ENCODE measurements at places on chromosomes 2 and 18.
A peak's percentile ranks its signal among the peaks of the same experiment; 100 is the strongest.

DNA sequence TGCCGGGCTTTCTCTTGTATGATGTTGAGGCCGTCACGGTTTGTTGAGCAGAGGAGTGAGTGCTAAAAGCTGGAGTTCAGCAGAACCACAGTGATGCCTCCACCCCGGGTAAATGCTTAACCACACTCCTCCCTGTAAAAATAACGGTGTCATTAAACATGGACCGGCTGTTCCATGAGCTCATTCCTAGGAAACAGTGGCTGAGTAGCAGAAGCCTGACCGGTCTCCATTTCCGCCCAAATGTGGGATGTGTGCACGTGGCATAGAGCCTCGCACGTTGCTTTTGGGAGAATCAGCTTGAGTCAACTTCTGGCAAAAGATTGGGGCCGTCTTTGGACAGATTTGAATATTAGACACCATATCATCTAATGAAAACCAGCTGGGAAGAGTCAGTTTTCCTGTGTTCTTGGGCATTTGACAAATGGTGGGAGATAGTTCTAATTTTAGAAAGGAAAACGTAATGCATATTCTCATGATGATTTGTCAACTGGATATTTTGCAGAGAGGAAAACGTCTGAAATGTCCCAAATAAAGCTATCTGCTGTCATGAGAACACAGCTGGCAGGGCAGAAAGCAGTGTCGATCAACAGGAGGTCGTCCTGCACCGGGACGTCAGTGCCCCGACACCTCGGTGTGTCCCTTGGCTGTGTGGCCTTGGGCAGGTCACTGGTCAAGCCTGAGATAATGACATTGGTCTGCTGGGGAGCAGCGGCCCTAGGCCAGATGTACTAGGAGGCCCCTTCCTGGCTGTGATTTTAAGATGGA is 42.4 kb downstream of the LRRFIP1 start:
- DNase-seq = peak; percentile 100

DNA sequence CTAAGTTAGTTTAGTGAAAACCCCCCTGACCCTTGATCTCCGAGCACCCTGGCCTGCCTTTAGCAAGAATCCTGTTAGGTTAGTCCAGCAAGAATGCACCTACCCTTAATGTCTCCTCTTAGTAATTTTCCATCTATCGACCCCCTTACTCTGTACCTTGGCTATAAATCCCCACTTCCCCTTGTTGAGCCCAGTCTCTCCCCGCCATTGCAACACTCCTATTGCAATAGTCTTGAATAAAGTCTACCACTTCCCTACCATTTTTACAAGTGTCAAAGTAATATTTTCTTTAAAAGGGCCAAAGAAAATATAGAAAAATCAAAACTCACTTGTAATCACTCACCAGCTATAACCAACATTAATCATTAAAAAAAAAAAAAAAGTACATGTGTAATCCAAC is 4.2 kb upstream of the ZBTB7C start:
- no peak for DNase-seq

DNA sequence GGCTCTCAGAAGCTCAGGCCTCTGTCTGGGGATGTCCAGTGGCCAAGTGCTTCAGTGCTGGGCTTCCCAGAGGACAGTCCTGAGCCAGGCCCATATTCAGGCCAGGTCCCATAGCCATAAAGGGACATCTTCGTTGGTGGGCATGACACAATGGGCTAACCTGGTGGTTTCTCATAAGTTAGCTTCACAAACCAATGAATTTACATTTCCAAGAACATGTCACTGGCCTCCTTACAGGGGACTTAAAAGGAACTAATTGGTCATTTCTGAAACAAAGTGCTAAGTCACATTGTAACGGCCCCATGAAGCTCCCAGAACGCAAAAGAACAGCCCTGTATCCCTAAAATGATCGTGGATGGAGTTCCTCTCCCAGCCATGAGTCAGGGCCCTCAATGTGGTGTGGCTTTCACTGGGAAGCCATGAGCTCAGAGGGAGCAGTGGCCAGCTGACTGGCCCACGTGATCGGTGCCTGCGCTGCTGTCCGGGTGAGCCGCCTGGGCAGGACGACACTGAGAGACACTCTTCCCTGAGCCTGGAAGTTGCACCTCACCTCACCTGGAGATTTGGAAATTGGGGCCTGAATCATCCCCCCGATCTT is 163.7 kb upstream of the APCDD1 start:
- no peak for DNase-seq

GRCh38 chr2:231270221-231271114 is 72.0 kb downstream of the ARMC9 start:
- no peak for DNase-seq

DNA sequence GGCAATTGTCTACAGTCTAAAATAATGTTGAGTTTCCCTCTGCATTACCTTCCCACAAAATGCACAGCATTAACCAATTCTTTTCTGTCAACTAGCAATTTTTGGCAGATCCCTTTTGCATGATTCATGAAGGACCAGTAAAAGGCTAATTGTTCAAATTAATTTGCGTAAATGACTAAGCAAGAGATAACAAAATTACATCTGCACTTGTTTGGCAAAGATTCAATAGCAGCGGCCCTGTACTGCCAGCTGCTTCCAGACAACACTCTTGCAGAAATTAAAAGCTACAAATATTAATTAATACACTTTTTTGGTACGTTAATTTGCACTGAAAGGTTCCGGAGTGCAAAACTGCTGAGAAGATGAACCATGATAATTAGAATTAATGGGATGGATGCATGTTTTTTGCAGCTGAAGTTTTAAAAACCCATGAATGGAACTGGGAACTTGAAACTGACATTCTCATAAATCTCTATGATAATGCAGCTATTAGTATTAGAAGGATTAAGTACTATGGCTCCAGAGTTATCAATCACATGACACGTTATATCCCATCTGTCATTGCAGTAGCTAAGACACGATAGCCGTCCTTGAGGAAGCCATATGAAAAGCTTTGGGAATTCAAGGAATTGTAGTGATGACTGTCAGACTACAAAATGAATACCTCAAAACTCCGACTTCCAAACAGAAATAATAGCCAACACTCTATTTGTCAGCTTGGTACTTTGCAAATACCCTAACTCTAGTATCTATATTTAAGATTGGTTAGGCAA is 1268.3 kb upstream of the ACVR2A start:
- no peak for DNase-seq

DNA sequence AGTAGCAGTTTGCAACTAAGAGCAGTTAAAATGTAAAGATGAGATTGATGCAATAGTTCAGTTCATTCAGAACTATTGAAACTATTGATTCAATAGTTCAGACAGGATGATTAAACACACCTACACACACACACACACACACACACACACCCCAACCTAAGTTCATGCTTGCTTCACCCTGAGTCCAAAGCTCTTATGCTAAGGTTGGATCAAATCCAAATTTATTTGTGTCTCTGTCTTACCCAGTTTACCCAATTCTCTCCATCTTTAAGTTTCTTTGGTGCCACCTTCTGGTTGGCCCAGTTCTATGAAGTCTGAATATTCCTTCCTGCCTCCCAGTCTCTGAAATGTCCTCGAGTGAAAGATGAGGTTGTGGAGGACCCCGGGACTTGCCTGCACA is 5.1 kb downstream of the SERPINB8 start:
- peak; percentile 41 for DNase-seq

- DNase-seq = no peak
These were observed 54.7 kb downstream of the BCL2 start for GRCh38 chr18:63264871-63265270.

- peak; percentile 11 for DNase-seq
These were observed 279.6 kb downstream of the TXNL1 start for GRCh38 chr18:56358608-56359280.

GRCh38 chr2:130878316-130878715 is 41.6 kb downstream of the ARHGEF4 start:
- no peak for DNase-seq

GRCh38 chr2:130355172-130355577 is 681 bp upstream of the PTPN18 start:
- no peak for DNase-seq

- no peak for DNase-seq
These were observed 914.3 kb downstream of the DCC start for GRCh38 chr18:53254265-53254664.

- peak; percentile 36 for DNase-seq
These were observed 23.2 kb downstream of the ACOXL start for GRCh38 chr2:110755491-110756078.

GRCh38 chr2:47799031-47799609 is 16.2 kb downstream of the MSH6 start:
- no peak for DNase-seq

DNA sequence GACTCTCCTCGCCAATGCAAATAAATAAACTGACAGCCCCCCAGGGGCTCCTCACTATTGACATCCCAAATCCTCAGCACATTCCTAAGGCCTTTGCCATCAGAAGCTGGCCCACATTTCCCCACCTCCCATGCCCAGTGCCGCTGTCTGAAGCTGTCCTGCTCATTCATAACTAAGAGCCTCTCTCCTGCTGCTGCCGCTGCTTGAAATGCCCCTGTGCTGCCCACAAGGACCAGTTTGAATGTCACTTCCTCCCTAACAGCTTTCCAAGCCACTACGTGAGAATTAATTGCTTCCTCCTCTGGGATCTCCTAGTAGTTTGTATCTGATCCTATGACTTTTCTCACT is 151.6 kb upstream of the CAPN13 start:
- DNase-seq = no peak

- DNase-seq = peak; percentile 73
These were observed 35.7 kb downstream of the CDC42EP3 start for GRCh38 chr2:37635504-37636380.

- no peak for DNase-seq
These were observed 221.5 kb upstream of the CDH2 start for GRCh38 chr18:28398471-28398870.

- peak; percentile 48 for DNase-seq
These were observed 3.2 kb downstream of the GATA6 start for GRCh38 chr18:22172594-22173049.

- no peak for DNase-seq
These were observed 12.2 kb upstream of the SKOR2 start for GRCh38 chr18:47263430-47264307.

- DNase-seq = peak; percentile 15
These were observed 107.3 kb upstream of the FZD5 start for GRCh38 chr2:207876842-207877535.

GRCh38 chr2:238457927-238458324 is 31.2 kb downstream of the ASB1 start:
- DNase-seq = peak; percentile 60

- no peak for DNase-seq
These were observed 14.0 kb downstream of the ALPG start for GRCh38 chr2:232420463-232421188.

DNA sequence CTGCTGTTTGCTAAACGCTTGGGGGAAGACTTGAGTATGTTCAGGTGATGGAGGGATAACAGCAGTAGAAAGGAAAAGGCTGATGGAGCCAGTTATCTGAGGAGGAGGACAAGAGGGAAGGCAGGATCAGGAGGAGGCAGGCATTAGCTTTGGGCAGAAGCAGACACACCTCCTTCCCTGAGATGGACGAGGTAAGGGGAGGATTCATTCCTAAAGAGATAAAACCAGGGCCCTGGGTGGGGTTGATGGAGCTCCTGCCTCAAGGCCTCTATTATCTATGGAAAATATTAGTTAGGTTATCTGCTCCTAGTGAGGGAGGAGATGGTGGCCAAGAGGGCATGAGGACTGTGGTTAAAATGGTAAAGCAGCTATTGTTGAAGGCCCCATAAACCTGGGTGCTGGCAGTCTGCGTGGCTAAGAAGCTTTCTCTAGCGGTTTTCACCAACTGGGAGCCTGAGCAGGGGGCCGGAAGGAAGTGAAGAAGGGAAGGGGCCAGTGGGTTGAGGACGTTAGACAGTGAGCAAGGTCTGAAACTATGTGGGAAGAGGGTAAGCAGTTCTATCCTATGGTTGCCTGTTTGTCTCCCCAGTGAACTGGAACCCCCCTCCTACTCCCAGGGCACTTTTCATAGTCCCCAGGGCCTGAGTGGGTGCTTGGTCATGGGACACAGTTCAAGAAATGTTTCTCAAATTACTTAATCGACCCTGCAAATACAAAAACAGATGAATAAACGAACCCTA is 56.6 kb upstream of the HK2 start:
- no peak for DNase-seq

DNA sequence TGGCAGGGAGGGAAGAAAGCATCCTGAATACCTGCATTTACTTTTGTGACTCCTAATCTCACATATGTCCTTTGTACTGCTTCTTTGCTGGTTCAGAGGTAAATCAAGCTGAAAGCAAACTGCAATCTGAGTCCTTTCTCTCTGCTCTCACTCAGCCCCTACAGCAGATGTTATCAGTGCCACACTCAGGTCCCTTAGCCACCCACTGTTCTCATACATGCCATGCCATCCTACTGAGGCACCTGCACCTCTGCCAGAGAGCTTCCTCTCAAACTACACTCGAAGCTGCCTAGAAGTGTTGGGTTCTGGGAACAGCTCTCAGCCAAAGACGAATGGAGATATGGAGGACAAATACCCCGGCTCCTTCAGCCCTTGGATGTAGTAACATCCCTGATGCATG is 244.5 kb downstream of the TXNL1 start:
- no peak for DNase-seq

GRCh38 chr2:74708296-74708695 is 54.2 kb downstream of the SEMA4F start:
- no peak for DNase-seq
